A172 (cell line): ENCODE measurements at places on chromosomes 11 and 22. TPM values are rescaled to one million over a fixed set of nuclear protein-coding genes. Genes with fewer than 3 reads are reported as not detected.

CDKN1C gene
- total RNA-seq: 32.5 and 40.5 TPM in 2 replicates

OR52B4 gene
- not detected in 2 replicates for total RNA-seq

DNA sequence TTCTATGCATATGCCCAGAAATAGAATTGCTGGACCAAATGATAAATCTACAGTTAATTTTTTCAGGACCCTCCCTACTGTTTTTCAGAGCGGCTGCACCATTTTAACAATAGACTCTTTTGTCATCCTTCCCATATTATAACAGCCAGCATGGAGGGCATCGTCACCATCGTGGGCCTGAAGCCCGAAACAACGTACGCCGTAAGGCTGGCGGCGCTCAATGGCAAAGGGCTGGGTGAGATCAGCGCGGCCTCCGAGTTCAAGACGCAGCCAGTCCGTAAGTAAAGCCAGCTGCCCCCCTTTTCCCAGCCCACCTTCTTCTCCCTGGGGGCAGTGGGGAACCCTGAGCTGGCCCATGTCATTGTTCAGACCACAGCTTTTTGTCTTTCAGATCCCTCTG lies 79.5 kb upstream of the TTC12 start:
- no peak for DNase-seq

- DNase-seq: no peak
Observed at GRCh38 chr22:21698430-21699329, 32.9 kb downstream of the PPIL2 start.

DNA sequence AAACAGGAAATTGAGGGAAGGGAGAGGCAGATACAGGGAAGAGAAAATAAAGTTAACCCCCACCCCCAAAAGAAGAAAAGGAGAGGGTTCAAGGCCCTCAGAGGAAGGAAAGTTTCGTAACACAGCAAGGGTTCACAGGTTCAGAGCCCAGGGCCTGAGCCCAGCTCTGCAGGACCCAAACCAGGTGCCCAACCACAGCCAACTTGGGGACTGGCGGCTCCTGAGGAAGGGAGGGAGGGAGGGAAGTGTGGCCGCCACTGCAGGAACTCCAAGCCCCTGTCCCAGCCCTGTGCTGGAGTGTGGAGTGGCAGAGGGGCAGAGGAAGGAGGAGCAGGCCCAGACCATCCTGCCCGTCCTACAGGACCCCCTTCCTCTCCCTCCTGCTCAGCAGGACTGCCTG lies 59.2 kb downstream of the ELFN2 start:
- no peak for DNase-seq

- no peak for DNase-seq
Observed at GRCh38 chr11:119618208-119618909, 110.6 kb downstream of the NECTIN1 start.

DNA sequence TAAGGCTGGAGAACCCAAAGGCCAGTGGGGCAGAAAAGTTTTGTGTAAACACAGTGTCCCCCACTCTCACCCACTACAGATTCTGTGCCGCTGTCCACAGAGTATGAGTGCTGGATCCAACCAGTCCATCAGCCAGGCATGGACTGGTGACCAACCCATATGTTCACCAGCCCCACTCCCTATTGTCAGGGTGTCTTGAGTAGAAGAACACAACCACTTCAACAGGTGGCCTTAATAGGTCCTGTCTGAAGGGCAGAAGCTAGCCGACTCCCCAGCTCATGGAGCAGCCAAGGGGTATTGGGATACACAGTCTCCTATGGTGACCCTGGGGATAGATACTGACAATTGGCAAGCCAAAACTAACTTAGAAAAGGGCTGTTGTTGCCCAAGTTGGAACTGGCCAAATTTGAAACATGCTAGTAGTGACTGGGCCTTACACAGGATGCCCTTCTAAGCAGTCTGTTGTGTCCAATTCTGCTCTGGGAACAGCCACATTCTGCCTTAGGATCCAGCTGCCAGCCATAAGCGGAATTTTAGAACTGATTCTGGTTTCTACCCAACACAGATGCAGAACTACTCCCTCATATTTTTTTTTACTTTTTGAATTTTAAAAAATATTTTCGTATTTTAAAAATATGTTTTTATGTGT lies 19.8 kb upstream of the PGM2L1 start:
- DNase-seq: no peak

DNA sequence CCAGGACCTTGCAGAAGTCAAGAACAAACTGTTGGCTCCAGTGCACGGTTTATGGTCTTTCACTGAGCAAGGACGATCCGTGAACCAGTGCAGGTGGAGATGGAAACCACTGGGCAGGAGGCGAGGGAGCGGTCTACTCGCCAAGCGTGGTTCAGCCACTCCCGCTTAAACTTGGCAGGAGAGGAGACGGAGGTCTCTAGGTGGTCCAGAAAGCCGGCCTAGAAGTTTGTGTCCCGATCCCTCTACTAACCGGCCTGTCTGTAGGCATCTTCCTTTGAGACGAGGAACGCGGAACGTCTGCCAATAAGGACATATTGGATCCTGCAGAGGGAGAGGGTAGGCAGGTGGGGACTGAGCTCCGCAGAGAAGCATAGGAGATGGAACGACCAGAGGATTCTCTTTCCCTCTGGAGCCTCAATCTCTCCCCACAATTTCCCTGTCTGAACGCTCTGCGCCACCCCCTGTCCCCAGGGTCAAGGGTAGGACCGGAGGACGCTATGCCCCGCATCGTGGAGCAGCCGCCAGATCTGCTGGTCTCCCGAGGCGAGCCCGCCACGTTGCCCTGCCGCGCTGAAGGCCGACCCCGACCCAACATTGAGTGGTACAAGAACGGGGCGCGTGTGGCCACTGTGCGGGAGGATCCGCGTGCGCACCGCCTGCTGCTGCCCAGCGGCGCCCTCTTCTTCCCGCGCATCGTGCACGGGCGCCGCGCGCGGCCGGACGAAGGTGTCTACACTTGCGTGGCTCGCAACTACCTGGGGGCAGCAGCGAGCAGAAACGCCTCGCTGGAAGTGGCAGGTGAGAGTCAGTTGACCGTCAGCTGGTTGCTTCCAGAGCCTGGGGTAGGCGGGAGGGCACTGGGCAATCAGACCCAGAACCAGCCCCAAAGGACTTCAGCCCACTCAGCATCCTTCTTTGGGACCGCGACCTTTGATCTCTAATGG lies 3.4 kb downstream of the ROBO3 start:
- DNase-seq: no peak
